RWPE2 (cell line): ENCODE measurements at places on chromosomes 13 and 19.

GRCh38 chr13:75803164-75803611 is 167.1 kb downstream of the LMO7 start:
- DNase-seq, result no peak

- DNase-seq, result no peak
These were observed 286.5 kb downstream of the FOXO1 start for GRCh38 chr13:40379794-40380578.

DNA sequence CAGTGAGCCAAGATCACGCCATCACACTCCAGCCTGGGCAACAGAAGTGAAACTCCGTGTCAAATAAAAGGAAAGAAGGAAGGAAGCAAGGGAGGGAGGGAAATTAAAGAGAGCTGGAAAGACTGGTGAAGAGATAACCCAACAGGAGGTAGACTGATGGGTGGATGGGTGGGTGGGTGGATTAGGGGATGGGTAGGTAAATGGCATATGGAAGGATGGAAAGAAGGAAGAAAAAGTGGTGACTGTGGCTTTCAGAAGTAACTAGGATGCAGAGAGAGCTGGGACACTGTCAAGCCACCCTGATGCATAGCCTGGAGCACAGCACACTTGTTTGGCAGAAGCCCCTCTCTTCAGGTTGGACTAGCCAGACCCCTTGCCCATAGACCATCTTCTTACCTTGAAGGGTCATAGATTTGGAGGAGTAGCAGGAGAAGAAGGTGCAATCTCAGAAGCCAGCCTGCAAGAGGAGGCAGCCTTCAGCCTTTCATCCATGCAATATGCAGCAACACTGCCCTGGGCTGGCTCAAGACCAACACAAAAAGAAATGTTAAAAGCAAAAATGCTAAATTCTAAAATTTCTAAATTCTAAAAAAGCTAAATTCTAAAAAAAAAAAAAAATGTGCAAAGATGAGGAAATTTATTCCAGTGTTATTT is 5.1 kb downstream of the IQCN start:
- DNase-seq, result no peak

DNA sequence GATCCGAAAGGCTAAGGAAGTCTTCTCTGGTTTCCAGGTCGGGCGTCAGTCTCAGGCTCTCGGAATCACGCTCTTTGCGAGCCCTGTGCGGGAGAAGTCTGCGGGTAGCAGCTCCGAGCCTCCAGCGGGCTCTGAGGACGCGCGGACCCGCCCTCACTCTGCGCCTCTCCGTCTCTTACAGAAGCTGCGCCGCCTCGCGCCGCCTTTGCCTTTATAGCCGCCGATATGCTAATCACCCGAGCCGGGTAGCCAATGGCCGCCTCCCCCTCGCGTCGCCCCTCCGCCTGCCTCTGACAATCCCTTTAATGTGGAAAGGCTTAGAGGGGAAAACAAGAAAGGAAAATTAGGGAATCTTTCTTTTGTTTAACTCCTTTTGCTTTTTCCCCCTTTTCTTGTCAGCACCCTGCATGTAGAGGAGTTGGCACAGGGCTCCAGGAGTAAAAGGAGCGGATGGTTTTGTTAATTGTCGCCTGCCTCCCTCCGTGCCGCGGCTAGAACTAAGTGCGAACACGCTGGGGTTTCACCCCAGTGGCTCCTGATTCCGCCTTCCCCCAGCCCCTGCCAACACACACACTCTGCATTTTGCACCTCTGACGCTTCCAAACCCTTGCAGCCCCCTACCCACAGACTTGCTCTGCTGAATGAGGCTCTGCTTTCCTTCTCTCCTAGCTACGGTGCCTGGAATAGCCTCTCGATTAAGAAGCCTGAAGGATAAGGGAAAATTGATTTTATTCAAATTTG is at the start of gene PCDH8:
Gene PCDH8 (minus strand): TSS at position 186 of the 741 bp plus-strand sequence. CDS start 204 bp downstream, outside the sequence.
- no peak for DNase-seq

- DNase-seq, result no peak
These were observed 612.5 kb upstream of the ATXN8OS start for GRCh38 chr13:69495096-69495495.
